ENCODE measurements at places on chromosomes 16 and 17. TPM values are rescaled to one million over a fixed set of nuclear protein-coding genes. Genes with fewer than 3 reads are reported as not detected.

Gene TMC5
- total RNA-seq: not detected

Gene NKD1
- total RNA-seq: 3.6 TPM

DNA sequence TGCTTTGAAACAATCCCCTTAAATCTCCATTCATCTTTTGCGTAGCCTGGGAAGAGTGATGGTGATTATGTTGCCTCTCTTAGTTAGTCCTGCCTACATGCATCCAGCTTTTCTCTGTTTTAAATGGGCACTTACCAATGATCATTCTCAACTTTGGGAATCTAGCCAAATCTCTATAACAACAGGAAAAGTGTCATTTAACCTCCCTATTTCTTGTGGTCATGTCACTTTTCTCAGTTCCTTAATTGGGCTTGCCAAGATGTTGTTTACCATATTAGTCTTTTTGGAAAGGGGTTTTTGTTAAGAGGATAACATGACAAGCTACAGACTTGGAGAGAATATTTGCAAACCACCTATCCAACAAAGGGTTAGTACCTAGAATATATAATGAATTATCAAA is 15.6 kb upstream of the CLEC10A start:
- H3K4me3 ChIP-seq: no peak overlapping the region
- no peak overlapping the region for H3K27ac ChIP-seq
- no peaks in the 10 kb centered on the region for H3K4me1 ChIP-seq
- DNase-seq: no peak
- H3K27me3 ChIP-seq: peaks cover 5% of the 10 kb centered on the region

GRCh38 chr16:3979070-3979469 is 98.6 kb upstream of the CREBBP start:
- peaks cover 3% of the 10 kb centered on the region for H3K4me1 ChIP-seq
- H3K27ac ChIP-seq: no peak overlapping the region
- no peak overlapping the region for H3K4me3 ChIP-seq
- no peak for DNase-seq

GRCh38 chr16:4411684-4412083 is 4.7 kb downstream of the CORO7 start:
- no peak for DNase-seq
- no peaks in the 10 kb centered on the region for H3K27me3 ChIP-seq
- H3K4me1 ChIP-seq: peaks cover 33% of the 10 kb centered on the region
- peaks cover 22% of the 10 kb centered on the region for H3K36me3 ChIP-seq

Gene PIRT
- not detected for total RNA-seq

Gene PRSS27
- 1.2 TPM for total RNA-seq

Gene BRIP1
- 13.2 TPM for total RNA-seq

GRCh38 chr16:68287276-68288251 is 23.2 kb downstream of the SLC7A6OS start:
- peak overlapping the region; percentile 36 for H3K4me3 ChIP-seq
- DNase-seq: peak; percentile 64
- H3K4me1 ChIP-seq: peaks cover 89% of the 10 kb centered on the region
- H3K36me3 ChIP-seq: peaks cover 73% of the 10 kb centered on the region
- no peaks in the 10 kb centered on the region for H3K27me3 ChIP-seq

DNA sequence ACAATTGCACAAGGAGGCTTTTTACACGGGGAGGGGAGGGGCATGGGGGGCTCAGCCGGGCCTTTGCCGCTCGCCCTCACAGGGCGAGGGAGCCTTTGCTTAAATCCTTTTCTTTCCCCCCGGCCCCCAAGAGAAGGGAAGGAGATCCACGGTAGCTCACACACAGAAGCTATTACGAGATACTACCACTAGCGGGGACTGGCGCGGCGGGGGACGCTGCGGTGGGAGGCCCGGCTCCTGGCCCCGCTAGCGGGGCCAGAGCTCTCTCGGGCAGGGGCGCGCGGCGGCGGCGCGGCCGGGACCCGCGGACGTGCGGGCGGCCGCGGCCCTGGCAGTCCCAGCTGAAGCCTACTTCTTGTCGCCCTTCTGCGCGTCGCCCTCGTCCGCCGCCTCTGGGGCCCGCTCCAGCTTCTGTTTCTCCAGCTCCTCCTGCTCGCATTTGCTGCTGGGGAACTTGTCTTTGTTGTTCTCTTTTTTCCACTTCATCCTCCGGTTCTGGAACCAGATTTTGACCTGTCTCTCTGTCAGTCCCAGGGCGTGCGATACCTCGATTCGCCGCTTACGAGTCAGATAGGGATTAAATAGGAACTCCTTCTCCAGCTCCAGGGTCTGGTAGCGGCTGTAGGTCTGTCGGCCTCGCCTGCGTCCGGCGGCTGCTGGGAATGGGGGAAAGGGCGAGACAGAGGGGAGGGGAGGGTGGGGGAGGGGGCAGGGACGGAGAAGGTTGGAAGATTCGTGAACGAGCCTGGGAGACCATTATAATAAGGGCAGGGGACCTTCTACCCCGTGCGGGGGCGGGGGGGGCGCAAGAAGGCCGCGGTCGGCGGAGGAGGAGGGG is 2.0 kb downstream of the HOXB8 start:
- peak overlapping the region; percentile 74 for H3K4me3 ChIP-seq
- peaks cover 80% of the 10 kb centered on the region for H3K27me3 ChIP-seq
- H3K27ac ChIP-seq: no peak overlapping the region
- peak; percentile 64 for DNase-seq
- peaks cover 37% of the 10 kb centered on the region for H3K4me1 ChIP-seq
- H3K36me3 ChIP-seq: no peaks in the 10 kb centered on the region
